GM23338 (cell line): ENCODE measurements at places on chromosomes 6 and 20. TPM values are rescaled to one million over a fixed set of nuclear protein-coding genes. Genes with fewer than 3 reads are reported as not detected.

The BPI gene
- total RNA-seq, result not detected in 2 replicates

The ALDH5A1 gene
- 4.6 and 5.2 TPM in 2 replicates for total RNA-seq

GRCh38 chr6:117483004-117483644 is 650 bp downstream of the DCBLD1 start:
- peaks cover 30% of the 10 kb centered on the region for H3K4me1 ChIP-seq
- no peaks in the 10 kb centered on the region for H3K36me3 ChIP-seq
- no peak overlapping the region for H3K27ac ChIP-seq
- H3K4me3 ChIP-seq, result peak overlapping the region; percentile 85
- DNase-seq, result peak; percentile 67
- H3K27me3 ChIP-seq, result peaks cover 44% of the 10 kb centered on the region

DNA sequence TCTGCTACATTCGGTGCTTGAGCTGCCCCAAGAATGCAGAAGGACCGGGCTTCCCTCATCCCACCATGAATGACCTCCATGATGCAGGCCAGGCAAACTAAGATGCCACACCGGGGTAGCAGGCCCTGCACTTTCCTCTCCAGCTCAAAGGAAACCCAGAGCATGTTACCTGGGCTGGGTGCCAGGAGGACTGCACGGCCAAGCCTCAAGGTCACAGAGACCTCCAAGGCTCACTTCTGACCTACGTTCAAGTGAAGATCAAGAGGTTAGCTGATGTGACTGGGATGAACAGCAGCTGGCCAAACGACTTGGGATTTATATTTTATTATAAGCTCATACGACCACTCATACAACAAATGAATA is 501.8 kb downstream of the CD83 start:
- no peaks in the 10 kb centered on the region for H3K27me3 ChIP-seq
- H3K27ac ChIP-seq, result no peak overlapping the region
- H3K36me3 ChIP-seq, result no peaks in the 10 kb centered on the region
- no peak for DNase-seq

GRCh38 chr6:152146385-152146784 is 338.9 kb downstream of the ESR1 start:
- no peak overlapping the region for H3K4me3 ChIP-seq
- H3K27ac ChIP-seq, result no peak overlapping the region
- no peaks in the 10 kb centered on the region for H3K27me3 ChIP-seq
- H3K36me3 ChIP-seq, result no peaks in the 10 kb centered on the region
- no peak for DNase-seq
- H3K4me1 ChIP-seq, result no peaks in the 10 kb centered on the region
